GM04504 (cell line): ENCODE measurements at places on chromosomes 6 and 20.
A peak's percentile ranks its signal among the peaks of the same experiment; 100 is the strongest.

DNA sequence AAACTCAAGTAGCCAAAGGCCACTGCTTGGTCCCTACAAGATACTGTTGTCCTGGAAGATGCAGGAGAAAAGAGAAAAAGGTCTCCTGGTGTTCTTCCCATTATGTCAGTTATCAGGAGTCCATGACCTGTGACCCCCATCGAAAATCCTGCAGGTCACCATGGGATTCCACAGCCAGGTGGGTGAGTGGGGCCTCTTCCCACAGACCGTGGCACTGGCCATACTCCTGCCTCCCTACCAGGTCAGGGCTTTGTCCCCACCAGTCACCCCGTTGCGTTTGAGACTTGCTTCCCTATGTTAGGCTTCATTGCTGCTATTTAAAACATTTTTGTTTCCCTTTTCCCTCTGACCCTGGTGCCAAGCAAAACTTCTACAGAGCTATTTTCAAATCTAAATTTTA, 60.6 kb downstream of the GNAS start:
- no peak for DNase-seq

DNA sequence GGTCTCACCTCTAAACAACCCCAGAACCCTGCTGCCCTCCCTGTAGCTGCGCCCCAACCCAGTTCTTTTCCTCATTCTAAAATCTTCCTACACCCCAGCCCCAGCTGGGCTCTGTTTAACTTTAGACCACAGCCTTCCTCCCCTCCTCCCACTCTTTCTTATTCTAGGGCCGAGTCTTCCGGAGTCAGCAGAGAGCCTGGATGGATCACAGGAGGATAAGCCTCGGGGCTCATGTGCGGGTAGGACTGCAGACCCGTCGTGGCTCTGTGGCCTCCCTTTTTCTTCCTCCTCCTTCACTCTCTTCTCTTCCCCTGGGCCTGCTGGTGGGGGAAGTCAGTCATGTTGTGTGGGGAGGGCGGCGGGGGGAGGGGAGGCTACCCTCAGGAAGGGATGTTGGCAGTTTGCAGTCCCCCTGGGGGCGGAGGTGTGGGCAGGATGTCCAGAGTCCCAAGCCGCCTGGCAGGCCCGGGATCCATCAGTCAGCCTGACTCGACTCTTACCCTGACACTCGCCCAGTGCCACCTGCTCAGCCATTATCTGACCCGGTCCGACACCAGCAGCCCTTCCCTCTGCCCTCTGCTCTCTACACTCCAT, 8.1 kb downstream of the CAPN11 start:
- DNase-seq: no peak

- no peak for DNase-seq
Observed at GRCh38 chr6:1657771-1658165, 48.1 kb downstream of the FOXC1 start.

DNA sequence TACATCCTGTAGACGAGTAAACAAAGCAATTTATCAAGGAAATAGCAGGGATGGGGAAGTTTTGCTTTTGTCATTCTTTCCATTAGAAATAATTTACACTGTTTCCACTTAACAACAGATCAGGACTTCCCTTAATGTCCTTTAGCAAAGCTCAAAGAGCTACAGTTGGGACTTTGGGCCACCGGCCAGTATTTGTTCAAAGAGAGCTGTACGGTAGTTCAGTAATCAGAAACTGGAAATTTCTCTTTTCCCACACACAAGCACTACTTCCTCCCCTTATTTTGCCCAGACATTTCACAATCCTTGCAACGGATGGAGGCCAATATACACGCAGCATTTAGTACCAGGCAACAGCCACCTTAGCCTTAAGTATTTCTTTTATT, 12.1 kb upstream of the HINT3 start:
- no peak for DNase-seq

- DNase-seq: no peak
Observed at GRCh38 chr6:79706527-79706926, 75.4 kb downstream of the SH3BGRL2 start.

DNA sequence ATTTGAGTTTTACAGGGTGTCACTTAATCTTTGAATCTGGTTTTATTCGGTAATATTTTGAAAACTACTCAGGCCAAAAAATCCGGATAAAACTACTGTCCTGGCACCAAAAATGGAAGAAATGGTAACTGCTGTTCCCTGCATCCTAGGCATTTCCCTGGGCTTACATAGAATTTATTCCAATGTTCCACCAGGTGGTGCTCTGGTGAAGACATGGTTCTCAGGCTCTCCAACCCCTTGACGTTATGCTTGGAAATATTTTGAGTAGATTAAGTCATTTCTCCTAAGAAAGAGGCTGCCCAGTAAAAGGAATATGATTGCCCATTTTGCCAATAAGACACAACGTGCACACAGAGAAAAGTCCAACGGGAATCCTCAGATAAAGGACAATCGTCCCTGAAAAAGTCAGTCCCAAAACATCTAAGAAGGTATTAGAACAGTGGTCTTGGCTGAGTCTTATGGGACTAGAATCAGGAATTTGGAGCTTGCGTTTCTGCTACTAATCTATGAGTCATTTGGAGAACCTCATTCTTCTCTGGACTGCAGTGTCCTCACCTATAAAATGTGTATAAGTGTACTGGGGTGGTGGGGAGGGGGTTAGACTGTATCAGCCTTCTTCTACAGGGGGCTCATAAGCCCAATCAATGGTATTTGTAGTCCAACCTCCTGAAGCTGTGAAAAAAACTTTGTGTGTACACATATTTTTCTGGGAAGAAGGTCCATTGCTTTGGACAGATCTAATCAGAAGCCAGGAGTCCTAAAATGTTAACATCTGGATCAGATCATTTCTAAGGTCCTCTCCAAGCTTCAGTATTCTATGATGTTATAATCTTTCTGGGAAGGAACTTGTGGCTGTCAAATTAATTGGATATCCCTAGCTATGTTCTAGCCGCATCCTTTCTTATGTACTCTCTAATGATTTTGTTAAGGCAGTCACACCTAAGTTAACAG, 131.0 kb upstream of the BMP2 start:
- peak; percentile 36 for DNase-seq

DNA sequence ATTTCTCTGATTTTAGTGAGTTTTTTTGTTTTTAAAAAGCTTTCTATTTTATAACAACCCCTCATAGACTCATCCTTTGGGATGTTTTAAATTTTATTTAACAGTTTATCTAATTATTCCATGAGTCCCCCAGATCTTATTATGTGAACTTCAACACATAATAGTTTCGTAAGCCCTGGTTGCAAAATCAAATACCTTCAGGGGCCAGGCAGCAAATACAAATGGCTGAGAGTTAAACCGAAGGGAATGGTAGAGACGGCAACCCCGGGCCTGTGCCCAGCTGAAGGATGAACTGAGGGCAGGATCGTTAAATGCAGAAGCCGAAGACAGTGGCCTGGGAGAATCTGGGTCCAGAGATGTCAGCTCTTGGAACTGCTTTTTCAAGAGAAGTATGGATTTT, 88.4 kb downstream of the RTN4IP1 start:
- no peak for DNase-seq

- DNase-seq: no peak
Observed at GRCh38 chr6:88119769-88120168, 46.4 kb downstream of the CNR1 start.

DNA sequence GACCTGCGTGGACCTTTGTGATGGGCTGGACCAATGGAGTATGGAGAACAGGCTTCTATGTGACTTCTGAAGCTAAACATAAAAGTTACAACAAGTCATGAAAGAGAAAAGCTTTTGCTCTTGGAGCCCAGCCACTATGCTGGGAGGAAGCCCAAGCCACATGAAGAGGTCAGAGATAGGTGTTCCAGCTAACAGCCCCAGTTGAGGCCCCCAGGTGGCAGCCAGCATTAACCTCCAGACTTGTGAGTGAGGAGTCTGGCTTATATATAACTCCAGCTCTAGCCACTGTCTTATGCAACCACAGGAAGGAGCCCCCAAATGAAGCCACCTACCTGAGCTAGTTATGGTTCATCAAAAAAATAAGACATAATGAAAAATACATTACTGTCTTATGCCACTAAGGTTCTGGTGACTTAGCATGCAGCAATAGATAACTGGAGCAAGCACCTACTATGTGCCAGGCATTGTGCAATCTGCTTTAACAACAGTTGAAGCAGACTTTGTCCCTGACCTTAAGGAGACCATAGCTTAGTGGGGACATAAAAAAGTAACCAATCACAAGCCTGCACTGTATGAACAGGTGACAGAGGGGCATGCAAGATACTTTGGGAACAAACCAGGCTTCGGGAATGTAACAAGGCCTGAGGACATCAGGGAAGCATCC, 599.6 kb downstream of the PTPRT start:
- no peak for DNase-seq

DNA sequence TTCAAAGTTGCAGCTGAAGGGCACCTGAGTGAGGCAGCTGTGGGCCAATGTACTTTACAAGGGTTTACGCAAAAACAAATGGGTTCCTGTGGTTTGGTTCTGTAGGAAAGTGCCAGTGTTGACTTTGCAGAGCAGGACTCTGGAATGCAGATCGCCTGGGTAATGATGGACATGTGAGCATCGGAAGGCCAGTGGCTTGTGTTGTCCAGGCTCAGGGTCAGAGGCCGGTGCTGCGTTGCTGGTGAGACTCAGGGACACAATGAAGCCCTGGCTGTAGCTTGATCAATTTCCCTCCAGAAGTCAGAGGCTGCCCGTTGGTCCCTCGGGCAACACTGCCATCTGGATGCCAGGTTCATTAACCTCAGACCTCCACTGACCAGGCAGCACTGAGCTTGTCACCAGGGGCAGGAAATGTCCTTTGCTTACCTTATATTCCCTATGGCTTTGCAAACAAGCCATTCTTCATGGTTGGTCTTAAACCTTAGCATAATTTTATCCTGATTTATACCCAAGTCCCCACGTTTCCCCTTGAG, 753.4 kb downstream of the QKI start:
- DNase-seq: no peak

DNA sequence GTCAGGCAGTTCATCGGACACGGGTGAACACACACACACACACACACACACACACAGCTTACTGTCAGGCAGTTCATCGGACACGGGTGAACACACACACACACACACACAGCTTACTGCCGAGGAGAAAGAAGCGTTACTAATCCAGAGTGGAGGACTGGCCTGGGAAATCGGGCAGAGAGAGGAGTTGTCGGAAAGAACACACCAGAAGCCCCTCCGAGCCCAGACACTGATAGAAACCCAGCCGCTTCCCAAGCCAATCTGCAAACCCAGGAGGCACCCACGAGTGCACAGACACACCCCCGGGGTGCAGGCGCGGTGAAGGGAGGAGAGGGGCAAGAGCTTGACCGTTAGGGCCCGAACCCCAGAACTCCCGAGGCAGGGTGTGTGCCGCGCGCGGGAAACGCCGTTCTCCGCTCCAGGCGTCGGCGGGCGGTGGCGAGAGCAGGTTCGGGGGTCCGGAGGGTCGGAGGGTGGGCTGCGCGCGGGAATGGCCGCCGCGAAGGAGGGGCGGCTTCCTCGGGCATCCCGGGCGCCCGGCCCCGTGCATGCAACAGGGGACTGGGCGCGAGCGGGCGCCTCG, 636 bp downstream of the ELOVL2 start:
- DNase-seq: no peak

- no peak for DNase-seq
Observed at GRCh38 chr6:100554228-100554627, 89.5 kb upstream of the SIM1 start.

- DNase-seq: no peak
Observed at GRCh38 chr6:17886891-17887290, 100.5 kb downstream of the KIF13A start.
